ENCODE measurements at places on chromosomes 11 and 22. TPM values are rescaled to one million over a fixed set of nuclear protein-coding genes. Genes with fewer than 3 reads are reported as not detected.
A peak's percentile ranks its signal among the peaks of the same experiment; 100 is the strongest.

Gene CHADL
- 0.61 TPM for total RNA-seq

- DNase-seq, result no peak
Observed at GRCh38 chr22:39589875-39590274, 19.3 kb downstream of the CACNA1I start.

DNA sequence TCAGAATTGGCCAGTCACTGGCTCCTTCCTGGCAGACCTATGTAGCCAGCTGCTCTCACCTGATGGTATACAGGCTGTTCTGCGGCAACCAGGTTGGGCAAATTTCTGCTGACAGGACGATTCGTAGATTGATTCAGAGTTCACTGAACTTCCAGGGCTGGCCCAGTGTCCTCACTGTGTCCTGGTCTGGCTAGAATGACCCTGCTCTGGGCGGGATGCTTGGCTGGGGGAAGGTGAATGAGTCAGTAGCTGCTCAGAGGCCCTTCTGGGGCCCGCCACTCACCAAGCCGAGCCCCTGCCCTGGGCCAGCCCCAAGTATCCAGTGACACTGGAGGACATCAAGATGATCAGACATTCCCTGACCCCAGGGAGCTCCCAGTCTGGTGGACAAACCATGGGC is 62.9 kb upstream of the WNT11 start:
- DNase-seq, result no peak

- no peak for DNase-seq
Observed at GRCh38 chr11:97614606-97615005, 1224.8 kb downstream of the JRKL start.

Gene ASPHD2
- total RNA-seq, result 7.0 TPM

Gene MUC6
- not detected for total RNA-seq

DNA sequence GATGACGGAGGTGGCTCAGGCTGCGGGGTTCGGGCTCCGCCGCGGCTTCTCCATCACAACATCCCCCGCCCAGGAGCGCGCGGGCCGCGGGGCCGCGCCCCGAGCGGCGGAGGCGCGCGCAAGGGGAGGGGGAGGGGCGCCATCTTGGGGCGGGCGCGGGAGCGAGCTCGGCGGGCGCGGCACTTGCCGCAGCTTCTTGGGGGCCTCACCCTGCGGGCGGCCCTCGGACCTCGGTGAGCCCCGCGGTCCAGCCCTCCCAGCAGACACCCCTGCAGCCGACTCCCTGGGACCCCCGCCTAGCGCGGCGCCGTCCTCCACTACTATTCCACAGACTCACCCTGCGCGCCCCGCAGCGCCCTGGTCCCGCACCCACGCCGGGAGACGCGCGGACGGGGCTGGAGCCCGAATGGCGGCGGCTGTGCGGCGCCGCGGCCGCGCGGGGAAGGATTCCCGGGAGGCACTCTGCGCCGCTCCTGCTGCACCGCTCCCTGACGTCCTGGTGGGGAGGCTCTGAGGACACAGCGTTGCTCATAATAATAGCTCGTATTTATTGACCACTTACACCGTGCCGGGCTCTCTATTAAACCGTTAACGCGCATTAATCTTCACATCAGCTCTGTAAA is at the start of gene APBB1:
Gene APBB1 (minus strand): TSS at position 86 of the 623 bp plus-strand sequence. CDS start 7,747 bp downstream, outside the sequence.
- DNase-seq, result peak; percentile 44

Gene RTN4R
- 4.0 TPM for total RNA-seq

DNA sequence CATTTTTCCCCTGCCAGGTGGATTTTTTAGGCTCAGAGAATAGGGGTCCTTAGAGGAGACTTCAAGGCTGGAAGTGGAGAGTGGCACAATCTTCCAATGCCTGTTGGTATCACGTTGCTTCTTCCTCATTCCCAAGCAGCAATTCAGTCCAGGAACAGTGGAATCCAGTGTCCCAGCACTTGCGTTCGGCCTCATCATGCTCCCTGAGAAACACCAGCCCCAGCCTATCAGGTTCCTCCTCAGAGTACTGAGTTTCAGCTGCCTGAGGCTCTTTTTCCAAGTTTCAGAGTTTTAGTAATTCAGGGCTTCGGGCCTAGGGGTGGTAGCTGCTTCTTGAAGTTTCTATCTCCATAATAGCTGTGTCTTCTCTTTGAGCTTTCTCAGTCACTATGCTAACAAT is 31.9 kb upstream of the NRGN start:
- no peak for DNase-seq

GRCh38 chr11:17850336-17850735 is 115.8 kb downstream of the KCNC1 start:
- no peak for DNase-seq

DNA sequence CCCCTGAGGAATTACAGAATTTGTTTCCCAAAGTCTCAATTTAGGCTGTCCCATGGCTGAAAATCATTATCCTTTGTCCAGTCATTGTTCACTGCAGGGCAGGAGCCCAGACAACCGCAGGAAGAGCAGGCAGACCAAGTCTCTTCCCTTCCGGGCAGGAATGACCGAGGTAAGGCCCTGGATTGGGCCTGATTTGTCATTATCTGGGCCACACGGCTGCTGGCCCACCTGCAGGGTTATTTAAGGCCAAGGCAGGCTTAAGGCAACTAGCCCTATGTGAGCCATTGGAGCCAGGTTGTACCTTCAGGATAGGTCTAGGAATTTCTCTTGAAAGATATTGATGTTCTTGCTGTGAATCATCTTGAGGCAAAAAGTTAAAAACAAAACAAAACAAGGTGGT is 9.7 kb upstream of the IL10RA start:
- DNase-seq, result no peak

Gene SYT8
- total RNA-seq, result 0.75 TPM

DNA sequence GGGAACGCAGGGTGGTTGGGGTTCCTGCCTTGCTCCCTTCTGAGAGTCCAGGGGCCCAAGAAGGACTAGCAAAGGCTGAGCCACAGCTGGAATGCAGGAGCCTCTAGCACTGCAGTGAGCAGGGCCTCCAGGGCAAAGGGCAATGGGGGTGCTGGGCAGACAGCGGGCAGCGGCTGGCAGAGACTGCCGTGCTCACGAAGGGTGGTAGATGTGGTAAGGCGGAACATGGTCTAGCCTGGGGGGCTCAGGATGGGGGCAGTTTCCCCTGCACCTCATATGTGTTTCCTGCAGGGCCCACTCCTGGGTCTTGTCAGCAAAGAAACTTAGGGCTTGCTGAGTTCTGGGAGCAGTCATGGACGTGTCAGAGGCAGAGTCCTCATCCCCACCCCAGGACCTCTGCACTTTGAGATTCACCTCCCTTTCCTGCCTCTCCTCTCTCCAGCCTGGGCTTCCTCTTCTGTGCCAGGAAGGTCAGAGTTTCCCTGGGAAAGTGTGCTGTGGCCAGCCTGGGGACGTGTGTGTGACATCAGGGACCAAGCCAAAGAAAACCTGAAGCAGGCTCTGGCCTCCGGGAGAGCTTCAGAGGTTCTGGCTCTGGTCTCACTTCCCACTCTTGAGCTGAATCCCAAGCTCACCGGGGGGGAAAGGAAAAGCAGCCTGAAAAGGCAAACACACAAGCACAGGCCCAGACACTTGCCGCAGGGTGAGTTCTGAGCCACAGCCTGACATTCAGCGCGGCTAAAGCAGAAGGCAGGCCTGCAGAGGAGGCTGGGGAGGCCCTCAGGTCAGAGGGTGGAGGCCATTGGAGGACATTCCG is 4.4 kb downstream of the MOGAT2 start:
- DNase-seq, result peak; percentile 73

DNA sequence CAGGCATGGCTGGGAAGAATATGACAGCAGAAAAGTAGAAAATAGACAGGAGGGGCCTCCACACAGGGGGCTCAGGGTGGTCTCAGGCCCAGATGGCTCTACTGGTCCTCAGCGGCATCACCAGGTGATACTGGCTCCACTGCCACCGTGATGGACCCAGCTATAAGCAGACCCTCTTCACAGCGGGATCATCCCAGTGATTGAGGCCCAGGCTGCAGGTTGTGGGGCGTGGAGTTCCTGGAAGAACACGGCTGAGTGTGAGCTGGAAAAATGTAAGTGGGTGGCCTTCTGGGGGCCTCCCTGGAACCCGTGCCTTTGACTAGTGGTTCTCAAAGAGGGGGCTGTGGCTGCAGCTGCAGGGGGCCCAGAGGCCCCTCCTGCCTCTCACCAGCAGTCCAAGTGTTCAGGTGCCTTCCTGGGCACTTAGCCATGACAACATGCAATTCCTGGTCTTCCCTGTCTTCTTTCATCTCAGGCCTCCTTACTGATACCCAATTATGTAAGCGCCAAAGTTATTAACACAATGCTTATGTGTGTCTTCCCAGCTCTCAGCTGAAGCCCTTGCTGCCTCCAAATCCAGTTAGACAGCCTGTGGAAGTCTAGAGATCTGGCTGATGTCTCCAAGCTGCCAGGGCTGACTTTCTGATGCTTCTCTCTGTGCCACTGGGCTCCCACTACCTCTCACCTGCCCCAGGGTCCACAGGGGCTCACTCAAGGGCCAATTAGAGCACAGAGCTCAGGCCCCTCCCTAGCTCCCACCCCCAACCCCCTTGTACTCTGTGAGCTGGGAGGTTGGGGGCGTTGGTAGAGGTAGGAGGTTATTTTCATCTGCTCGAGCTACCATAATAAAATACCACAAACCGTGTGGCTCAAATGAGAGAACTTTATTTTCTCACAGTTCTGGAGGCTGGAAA is 110.1 kb upstream of the LMO1 start:
- DNase-seq, result no peak

GRCh38 chr11:57791321-57792059 is 29.9 kb downstream of the CTNND1 start:
- no peak for DNase-seq

DNA sequence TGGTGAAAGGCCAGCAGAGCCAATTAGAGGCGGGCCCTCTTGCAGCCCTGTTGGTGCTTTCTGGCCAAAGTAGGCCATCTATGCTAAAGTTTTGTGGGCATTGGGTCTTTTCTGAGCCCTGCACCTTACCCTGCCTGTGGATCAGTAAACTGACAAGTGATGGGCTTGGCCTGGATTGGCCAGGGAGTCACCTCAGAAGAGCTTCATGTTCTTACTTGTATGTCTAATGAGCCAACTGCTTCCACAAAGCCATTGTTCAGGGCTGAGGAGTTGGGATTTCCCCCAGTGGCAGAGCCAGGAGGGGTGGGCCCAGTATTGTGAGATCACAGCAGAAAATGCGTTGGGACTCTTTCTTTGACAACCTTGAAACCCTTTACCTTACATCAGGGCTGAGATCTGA is 90.4 kb downstream of the CWC15 start:
- DNase-seq, result no peak

DNA sequence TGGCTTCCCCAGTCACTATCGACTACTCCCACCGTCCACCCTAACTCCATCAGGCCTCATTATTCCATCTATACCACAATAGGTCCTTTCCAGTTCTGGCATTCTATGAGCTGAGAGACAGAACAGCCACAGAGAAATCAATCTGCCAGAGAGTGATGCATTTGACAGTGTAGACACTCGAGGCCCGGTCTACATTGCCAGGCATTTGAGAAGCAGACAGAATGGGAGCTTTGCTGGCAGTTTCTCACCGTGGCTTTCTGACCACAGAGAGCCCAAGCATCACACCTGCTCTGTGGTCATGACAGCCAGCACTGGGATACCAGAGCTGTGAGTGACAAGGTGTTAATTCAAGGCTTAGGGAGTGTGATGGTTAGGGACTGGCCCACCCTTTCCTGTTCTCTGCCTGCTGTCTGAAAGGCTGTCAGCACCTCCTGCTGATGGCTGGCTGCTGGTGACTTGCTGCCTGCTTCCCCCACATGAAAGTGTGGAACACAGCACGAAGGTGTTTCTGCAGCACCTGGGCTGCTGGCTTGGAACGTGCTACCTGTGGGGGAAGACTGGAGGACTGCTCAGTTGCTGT is 137.8 kb downstream of the KIRREL3 start:
- DNase-seq, result no peak

DNA sequence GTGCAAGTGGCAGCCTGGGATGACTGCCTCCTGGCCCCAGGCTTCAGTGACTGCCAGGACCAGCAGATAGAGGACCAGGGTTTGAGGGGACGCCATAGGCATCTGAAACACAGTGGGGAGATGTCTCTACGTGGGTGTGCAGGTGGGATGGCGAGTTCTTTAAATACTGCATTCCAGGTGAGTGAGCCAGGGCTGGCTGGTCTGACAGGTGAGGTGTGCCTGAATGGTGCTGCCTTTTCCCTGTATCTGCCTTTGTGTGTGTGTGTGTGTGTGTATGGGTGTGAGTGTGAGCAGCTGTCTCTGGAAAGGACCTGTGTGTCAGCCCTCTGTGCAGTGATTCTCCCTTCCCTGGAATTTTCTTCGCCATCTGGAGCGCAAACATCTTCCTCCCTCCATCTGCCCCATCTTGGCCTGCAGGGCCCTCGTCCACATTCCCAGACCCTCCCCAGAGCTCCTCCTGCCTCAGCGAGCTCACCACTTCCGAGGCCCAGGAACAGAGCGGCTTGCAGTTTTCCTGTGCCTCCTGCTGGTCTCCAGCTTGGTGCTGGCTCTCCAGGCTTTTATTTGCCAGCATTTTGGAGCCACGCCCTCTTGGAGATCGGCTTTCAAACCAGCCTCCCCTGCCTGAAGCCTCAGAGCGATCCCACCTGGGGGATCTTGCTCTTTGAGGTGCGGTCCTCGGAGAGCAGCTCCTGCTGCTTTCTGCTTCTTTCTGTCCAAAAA is at the start of gene GPHA2:
Gene GPHA2 (minus strand): TSS at position 535 of the 723 bp plus-strand sequence. CDS start 433 bp downstream, at position 102.
- no peak for DNase-seq

DNA sequence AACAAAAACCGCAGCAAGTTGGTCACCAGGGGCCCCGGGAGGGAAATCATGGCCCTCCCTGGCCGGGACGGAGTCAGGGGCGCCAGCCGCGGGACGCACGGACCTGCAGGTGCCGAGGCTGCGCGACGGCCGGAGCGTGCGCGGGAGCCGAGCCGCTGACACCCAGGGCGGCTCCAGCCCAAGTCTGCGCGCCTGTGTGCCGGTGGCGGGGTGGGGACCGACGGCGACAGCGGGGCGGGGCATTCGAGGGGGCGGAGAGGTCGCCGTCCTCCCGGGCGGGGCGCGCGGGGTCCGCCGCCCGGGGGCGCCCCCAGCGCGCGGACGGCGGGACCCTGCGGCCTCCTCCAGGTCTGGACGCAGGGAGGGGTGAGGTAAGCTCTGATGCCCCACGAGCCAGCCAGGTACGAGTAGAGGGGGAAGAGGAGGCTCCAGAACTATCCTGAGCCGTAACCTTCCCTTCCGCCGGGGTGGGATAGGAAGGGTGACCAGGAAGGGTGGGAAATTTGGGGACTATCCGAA is at the start of gene ESAM:
Gene ESAM (minus strand): TSS at position 186 of the 519 bp plus-strand sequence. CDS start 136 bp downstream, at position 50.
- no peak for DNase-seq

Gene FXYD2
- 0.61 TPM for total RNA-seq

DNA sequence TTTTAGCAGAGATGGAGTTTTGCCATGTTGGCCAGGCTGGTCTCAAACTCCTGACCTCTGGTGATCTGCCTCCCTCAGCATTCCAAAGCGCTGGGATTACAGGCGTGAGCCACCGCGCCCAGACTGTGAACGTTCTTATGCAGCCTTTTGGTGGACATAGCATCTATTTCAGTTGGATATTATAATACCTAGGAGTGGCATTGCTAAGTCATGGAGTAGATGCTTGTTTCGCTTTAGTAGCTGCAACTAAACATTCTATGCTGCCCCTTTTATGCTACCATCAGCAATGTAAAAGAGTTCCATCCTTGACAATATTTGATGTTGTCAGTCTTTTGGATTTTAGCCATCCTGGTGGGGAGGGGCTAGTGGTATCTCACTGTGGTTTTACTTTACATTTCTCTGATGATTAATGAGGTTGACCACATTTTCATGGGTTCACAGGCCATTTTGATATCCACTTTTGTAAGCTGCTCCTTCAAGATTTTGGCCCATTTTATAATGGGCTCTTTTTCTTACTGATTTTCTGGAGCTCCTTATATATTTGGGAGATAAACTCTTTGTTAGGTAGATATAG is 16.5 kb upstream of the APOBEC3A start:
- DNase-seq, result no peak

GRCh38 chr22:46815559-46815895 is 53.1 kb downstream of the TBC1D22A start:
- DNase-seq, result no peak

Gene FAT3
- total RNA-seq, result 0.73 TPM
